Renal pelvis (tissue), 12 donors: ENCODE measurements at places on chromosomes 7 and 10.

GRCh38 chr10:96642973-96643372 is 56.2 kb upstream of the TM9SF3 start:
- no peak for DNase-seq

DNA sequence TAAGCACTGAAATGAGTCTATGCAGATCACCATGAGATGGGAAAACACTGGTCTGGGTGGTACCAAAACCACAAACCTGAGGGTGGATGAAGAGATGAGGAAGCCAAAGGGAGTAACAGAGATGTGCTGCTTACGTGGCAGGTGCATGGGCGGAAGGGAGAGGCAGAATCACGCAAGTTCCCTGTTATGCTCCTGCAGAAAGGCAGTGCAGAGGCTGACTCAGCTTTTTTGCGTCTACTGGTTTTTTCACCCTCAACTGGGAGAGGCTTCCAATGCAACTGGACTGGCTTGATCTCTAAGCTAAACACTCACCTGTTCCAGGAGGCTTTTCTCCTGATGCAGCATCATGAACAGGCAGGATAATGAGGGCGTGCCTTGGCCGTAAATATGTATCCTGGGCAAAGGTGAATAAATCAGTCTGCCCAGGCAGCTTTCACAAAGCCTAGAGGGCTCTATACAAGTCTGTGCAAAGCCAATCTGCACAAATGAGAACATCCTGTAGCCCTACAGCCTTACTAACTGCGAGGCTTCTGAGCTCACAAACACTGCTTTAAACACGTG is 95.4 kb upstream of the AFAP1L2 start:
- no peak for DNase-seq

DNA sequence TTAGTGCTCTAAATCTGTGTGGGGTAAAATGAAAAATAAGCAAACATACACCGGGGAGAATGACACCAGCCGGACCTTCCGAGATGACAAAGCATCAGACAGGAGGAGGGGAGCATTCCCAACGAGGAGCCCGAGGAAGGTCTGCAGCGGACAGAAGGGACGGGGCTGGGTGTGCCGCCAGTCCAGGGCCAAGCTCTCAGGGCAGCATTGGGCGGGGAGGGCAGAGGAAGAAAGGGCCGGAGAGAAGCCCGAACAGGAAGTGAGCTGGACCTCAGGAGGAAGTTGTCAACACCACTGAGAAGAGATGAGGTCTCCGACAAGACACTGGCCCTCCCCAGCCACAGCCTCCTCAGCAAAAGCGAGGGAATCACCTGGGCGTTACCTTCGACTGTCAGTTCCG is 182.6 kb upstream of the RNF32 start:
- no peak for DNase-seq

- DNase-seq = peak; percentile 21
These were observed 42.1 kb downstream of the CYP26A1 start for GRCh38 chr10:93115661-93116383.

DNA sequence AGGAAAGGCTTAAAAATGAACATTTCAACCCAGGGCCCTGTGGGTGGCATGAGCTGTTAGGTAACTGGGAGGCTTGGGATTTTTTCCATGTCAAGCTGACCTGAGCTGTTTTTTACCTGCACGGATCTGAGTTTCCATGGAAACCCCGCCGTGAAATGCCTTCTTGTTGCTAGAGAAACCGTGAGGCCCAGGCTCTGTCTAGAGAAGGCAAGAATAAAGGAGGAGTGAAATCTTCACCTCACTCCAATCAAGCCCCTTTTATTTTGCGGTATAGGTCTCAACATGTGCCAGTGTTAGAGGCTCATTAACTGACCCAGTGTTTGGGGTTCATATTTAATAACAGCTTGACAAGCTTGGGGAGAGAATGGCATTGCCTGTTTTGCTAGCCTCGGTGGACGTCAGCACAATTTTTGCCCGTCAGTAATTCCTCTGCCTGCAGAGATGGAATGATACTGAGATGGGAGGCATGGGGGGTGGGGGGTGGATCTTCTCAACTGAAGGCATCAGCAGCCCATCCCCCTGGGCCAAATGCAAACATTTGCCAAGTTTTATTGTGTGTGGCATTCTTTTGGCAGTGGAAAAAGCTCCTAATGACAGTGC is 48.9 kb upstream of the PDCD4 start:
- peak; percentile 81 for DNase-seq

- DNase-seq = no peak
These were observed 396.7 kb upstream of the SORCS1 start for GRCh38 chr10:107561136-107561650.

GRCh38 chr10:100037758-100038315 is 28.1 kb upstream of the DNMBP start:
- no peak for DNase-seq

DNA sequence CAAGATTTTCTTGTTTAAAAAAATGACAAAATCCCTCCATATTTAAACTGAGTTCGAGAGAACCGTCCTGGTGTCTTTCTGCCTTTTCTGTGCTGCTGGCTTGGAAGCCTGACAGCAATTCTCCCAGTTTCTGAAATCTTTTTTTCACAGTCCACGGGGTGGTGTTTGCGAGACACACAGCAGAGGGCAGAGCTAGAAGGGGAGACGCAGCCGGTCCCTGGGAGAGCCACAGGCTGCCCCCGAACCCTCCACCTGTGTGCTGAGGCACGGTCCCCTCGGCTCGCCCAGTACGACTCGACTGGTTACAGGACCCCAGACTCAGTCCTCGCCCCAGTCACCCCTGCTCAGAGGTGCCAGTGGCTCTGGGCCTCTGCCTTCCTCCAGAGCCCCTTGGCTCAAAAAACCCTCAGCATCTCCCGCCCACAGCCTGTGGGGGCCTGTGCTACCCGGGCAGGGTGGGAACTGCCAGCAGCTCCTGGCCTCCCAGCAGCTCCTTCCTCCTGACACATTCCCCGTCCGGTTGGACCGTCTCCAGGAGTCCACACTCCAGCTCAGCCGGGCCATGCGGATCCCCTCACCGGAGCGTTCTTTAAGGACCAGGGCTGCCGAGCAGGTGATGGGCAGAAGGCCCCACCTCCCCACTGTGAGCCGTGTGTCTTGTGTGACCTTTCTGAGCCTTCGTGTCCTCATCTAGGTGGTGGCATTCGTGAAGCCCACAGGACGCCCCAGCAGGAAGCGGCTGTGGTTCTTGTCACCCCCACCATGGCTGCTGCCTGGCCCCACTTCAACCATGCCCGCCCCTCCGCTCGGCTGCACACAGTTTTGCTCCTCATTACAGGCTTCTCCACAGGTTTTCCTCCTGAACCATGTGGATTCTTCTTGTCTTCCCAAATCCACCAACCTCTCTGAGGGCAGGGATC is 52.3 kb upstream of the EN2 start:
- no peak for DNase-seq

DNA sequence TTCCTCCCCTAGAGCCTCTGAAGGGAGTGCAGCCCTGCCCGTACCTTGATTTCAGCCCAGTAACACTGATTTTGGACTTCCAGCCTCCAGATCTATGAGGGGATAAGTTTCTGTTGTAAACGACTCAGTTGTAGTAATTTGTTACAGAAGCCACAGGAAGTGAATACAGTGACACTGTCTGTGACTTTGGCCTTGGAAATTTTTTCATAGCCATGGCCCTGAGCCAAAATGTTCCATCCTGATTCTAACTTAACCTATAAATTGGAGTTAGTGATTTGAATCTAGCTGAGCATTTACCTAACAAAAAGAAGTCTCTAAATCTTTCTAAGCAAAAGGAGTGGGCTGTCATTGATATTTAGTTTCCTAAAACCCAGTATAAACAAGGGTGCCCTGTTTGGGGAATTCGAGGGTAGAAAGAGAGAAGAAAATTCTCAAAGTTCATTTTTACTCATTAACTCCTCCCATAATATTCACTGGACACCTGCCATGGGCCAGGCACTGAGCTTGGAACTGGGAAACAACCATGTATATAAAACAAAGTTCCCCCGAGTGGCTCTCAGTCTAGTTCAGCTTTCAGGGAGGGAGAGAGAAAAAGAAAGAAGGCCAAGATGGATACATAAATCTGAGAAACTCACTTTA is 162.3 kb downstream of the SKIDA1 start:
- no peak for DNase-seq

DNA sequence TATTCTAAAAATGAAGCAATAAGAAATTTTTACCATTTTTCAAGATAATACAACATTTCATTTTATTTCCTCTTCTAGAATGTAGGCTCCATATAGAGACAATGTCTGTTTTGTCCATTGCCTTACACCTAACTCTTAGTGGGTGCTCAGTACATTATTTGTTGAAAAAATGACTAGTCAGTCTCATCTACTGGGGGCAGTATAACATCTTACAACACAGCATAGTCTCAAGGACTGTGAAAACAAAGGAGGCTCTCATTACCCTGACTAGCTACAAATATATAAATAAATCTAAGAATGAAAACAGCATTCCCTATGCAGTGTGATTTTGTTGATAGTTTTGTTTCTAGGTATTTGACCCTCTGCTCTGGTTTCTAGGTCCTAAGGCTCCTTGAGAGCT is 11.6 kb downstream of the CRPPA start:
- DNase-seq = no peak

DNA sequence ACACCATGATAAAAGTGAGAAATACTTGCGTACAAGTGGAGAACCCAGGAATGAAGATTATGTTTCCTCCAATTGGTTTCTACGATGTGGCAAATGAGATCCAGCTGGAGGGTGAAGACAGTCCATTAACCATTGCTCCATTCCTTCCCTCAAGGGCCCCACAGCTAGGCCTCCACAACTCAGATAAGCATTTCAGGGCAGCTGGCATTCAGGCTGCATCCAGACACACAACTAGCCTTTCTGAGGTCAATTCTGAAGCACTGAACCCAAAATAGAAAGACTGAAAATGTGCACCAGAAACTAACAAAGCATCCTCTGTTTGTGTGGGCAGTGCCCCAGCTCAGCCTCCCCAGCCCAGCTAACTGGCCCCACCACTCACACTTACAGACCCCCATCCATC is 94.8 kb downstream of the GSAP start:
- no peak for DNase-seq

- no peak for DNase-seq
These were observed 40.7 kb downstream of the RSBN1L start for GRCh38 chr7:77736991-77737390.
